T-helper 2 cell (primary cell): ENCODE measurements at places on chromosomes 13 and 19.
A peak's percentile ranks its signal among the peaks of the same experiment; 100 is the strongest.

GRCh38 chr19:18589380-18590272, 1.0 kb downstream of the REX1BD start:
- DNase-seq = peak; percentile 57

DNA sequence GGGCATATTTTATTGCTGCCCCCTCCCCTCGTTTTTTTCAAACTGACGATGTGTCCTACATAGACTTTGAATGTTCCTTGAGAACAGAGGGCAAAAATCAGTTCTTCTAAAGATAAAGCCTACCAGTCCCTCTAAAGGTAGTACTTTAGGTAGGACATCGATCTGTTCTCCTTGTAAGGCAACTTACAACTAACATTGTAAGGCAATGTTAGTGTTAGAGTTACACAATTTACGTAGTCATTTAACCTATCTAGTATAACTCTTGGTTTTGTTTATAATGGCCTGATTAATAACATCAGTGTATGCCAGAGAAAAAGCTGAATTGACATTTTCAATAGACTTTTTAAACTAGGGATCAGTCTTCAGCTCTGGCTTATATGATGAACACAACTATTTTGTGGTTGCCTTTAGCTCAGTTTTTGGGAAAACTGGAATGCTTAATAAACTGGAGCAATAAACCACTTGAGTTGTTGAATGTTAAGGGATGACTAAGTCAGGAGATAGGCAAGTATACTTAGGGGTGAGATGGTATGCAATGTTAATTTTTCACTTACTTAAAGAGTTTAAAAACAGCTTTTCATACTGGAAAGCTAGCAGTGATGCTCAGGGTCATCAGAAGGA, 2.2 kb downstream of the NDFIP2 start:
- DNase-seq = no peak

GRCh38 chr13:71219698-71220415, 647.1 kb downstream of the DACH1 start:
- DNase-seq = no peak

- peak; percentile 58 for DNase-seq
Measured at GRCh38 chr19:45768655-45768983, 433 bp downstream of the SIX5 start.

DNA sequence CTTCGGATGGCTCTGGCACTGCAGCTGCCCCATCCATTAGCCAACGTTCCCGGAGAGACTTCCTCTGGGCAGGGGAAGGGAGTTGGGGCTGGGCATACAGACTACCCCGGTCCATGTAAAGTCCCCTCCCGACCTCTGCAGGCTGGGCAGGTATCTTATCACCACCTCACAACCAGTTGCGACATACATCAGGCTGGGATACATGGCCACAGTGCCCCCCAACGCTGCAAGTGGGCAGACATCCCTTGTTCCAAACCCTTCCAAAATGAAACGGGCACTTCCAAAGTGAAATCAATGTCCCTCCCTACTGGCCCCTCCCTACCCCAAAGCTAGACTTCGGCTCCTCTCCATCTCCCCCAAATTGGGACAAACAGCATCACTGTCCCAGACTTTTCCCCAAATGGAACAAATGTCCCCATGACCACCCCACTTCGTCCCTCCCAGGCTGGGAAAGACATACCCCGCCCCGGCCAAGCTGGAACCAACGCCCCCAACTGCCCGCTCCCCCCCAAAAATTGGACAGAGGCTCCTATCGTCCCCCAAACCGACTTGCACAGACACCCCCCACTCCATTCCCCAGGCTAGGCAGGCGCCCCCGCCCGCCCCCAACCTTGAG, 5.0 kb downstream of the PALM3 start:
- no peak for DNase-seq

- peak; percentile 54 for DNase-seq
Measured at GRCh38 chr13:99119656-99120055, 81.0 kb upstream of the UBAC2 start.

- no peak for DNase-seq
Measured at GRCh38 chr13:33799950-33800592, 17.9 kb upstream of the RFC3 start.

DNA sequence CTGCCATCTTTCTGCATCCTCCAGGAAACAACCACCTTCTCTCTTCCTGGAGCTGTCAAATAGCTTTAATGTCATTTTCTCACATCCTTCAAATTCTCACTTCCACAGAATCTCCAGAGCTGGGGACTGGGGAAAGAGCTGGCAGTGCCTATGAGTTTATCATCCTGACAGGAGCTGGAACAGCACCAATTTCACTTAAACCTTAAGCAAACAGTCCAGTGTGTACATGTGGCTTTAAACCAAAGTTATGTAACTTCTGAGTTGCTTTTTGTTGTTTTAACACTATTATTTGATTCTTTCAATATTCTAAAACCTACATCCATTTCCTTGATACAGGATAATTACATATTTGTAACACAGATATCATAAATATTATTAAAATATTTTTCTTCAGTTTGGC, 331.5 kb upstream of the ARGLU1 start:
- DNase-seq = no peak

DNA sequence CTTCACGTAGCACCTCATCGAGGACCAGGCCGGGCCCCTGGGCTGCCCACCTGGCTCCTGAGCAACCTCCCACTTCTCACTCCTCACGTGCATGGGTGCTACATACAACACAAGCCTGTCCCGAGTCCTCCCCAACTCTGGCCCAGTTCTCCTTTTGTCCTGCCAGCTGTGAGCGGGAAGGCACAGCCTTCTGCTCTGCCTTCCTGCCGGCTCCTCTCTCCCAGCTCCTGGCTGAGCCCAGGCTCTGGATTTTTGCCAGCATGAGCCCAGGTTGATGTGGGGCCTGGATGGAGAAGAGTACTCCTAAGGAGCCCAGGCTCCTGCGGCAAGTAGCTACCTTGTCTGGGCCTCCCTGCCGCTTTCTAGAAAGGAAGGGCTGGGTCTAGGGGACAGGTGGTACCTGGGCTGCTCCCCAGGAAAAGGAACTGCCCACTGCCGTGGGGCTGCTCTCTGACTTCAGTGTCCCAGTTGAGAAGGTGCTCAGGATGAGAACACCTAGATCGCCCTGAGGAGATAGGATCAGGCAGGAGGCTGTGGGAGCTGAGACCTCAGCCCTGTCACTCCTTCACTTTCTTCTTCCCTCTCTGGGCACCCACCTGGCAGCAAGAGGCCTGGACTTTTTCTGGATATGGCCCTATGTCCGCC, 23.6 kb downstream of the LYL1 start:
- no peak for DNase-seq

GRCh38 chr19:12801466-12802266, at the start of the genes PRDX2 and THSD8:
PRDX2 (minus strand) TSS chr19:12801800; CDS start chr19:12801261, 539 bp downstream.
THSD8 (plus strand) TSS chr19:12802069; CDS start chr19:12802072, 3 bp downstream.
- DNase-seq = peak; percentile 60

DNA sequence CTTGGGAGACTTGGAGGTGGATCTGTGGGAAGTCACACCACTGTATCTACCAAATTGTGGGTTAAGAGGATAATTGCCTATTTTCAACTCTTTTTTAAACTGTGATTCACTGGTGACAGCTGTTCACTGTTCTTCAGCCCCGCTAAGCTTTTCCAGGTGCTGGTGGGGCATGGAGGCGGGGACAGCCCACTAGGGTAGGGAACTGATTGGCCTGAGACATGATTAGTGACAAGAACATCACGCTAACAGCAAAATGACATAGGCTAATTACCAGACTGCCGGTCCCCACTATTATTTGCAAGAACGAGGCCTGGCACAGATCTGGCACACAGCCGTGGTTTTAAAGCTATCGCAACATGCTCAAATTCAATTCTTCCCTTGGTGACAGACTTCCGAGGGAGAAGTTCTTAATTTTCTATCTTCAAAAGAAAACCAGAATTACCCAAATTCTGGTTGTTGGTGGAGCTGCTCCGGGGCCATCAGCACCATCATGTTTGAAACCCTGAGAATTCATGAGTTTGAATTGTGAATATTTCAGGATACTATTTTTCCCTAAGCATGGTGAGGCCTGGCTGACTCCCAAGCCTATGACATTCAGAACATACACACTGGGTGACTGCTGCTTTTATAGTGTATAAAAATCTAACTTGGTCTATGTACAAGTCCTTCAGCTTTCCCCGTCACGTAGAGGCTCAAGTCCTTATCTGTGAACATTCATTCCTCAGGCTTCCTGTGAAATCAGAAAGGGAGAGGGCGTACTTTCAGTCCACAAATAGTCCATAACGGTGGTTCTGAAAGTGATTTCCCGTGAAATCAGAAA, 17.9 kb downstream of the DOCK9 start:
- no peak for DNase-seq

GRCh38 chr19:48798937-48799336, 11.9 kb downstream of the BCAT2 start:
- no peak for DNase-seq

GRCh38 chr19:2514981-2515518, 39.1 kb downstream of the GADD45B start:
- DNase-seq = no peak

DNA sequence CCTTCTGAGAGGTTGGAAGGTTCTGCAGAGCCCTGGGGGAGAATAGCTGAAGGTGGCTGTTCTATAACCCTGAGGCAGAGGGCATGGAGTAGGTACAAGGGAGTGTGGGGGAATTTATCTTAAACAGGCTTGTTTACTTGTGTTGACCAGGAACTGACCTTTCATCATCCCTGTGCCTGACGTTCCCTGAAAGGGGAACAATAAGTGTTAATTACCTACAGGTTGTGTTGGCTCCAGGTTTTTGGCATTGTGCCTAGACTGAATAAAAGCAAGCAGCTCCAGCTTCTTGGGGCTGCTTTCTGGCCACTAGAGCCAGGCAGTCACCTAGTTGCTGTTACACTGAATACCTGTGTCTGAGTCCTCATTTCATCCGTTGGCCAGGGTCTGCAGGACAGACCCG, 60.0 kb downstream of the ZNF627 start:
- no peak for DNase-seq

GRCh38 chr19:31356587-31357314, 7.5 kb upstream of the TSHZ3 start:
- DNase-seq = no peak

DNA sequence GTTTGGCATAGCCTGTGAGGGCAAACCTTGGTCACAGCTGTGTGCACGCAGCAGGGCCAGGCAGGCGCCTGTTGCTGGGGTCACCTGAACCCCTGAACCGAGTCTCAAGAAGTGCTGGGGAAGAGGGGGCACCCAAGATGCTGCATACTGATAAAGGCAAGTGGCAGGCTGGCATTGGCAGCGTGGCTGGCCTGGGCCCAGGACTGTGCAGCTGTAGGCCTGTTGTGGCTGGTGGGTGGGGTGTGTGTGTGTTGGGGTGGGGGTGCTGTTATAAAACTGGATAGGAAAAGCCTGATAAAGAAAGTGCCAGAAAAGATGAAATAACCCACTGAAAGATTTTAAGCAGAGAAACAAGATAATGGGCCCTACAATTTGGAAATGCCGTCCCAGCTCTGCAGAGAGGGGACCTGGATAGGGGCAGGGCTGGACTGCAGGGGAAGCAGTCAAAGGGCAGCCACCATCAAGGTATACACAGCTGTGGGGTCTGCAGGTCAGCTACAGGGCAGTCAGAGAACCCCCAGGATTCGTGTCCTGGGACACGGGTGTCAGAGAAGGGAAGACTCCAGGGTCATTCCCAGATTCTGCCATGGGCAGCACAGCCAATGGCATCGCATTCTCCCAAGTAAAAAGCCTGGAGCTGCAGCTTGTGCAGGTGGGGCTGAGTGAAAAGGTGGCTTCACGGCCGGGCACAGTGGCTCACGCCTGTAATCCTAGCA, 33.2 kb downstream of the CILP2 start:
- no peak for DNase-seq

GRCh38 chr13:113078902-113079780, 26.4 kb upstream of the F7 start:
- no peak for DNase-seq
